ENCODE measurements at places on chromosomes 12 and 14.

DNA sequence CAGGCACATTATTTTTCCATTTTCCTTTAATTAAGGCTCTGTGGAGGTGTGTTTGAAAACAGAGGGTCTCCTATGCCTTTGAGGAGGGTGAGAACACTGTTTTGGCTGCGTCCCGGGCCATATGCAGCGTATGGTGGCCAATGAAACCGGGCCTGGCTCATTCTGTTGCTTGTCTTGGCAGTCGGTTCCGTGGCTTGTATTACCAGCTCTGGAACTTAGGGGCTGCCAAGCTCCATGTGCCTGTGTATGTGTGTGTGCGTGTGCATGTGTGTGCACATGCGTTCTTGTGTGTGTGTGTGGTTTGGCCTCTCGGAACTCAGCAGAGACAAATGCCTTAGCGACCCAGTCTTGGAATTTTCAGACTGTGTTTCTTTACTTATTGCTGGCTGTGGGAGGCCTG is 2.7 kb downstream of the JDP2 start:
- no peak for DNase-seq

- DNase-seq, result no peak
Measured at GRCh38 chr12:50041962-50042361, 15.4 kb upstream of the ASIC1 start.

- no peak for DNase-seq
Measured at GRCh38 chr12:64646318-64646717, 36.0 kb downstream of the RASSF3 start.

- DNase-seq, result no peak
Measured at GRCh38 chr14:65750906-65751305, 338.4 kb downstream of the FUT8 start.

DNA sequence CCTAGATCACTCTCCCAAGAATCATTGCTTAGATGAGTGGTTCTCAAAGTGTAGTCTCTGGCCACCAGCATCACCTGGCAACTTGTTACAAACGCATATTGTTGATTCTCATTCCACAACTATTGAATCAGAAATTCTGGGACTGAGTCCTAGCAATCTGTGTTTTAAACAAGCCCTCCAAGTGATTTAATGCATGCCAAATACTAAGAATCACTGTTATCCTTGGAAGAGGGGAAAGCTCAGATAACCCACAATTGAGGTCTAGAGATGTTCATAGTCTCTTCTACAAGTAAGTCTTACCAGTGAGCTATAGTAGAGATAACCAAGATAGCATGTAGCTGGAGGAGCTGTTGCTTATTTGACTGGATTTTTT is 666.6 kb downstream of the DIO2 start:
- DNase-seq, result no peak

DNA sequence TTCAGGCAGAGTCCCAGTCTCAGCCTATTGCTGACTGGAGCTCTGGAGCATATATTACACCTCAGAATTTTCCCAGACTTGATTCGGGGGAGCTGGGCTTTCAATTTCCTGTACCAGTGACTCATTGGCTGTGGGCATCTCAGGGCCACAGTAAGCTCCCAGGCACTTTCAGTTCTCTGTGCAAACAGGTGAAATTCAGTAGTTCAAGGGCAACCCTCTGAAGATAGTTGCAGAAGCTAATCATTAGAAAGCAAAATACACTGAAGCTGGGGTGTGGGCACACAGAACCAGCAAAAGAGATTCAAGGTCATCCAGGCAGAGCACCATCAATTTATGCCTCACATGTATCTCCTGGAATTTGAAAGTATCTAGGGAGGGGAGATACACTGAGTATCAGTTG is 8.1 kb upstream of the NIN start:
- DNase-seq, result no peak

GRCh38 chr12:85621041-85621440 is 215.2 kb downstream of the RASSF9 start:
- DNase-seq, result no peak

DNA sequence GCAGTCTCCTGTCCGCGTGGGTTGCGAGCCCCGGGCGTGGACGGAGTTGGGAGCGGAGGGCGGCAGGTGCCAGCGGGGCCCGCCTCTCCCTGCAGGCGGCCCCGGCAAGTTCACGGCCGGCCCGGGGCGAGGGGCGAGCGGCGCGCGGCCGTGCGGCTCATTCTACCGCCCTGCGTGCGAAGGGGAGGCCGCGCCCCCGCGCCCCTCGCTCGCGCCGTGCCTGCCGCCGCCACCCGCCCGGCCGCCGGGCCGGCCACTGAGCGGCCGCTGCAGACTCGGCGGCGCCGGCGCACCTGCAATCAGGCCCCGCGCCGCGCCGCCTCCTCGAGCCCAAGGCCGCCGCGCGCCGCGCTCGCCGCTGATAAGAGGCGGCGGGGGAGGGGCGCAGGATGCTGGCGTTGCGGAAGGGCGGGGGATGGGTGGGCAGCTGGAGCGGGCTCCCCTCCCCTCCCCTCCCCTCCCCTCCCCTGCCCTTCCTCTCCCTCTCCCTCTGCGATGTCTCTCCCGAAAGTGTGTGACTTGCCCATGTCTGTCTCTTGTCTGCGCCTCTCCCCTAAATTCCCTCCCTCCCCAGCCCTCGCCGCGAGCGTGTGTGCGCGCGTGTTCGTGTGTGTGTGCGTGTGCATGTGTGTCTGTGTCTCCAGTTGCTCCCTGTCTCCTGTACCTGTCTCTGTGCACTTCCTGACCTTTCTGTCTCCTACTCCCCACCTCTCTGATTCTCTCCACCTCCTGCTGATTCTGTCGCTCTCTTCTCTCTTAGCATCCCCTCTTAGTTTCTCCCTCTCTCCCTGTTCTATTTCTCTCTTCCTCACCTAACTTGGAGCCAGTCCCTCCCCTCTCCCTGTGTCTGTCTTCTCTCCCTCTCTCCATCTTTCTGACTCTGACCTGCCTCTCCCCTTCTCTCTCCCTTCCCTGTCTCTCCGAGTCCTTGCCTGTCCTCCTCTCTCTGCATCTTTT is 768.1 kb upstream of the TBX3 start:
- DNase-seq, result no peak

- no peak for DNase-seq
Measured at GRCh38 chr14:104749111-104749649, 3.8 kb upstream of the SIVA1 start.

GRCh38 chr14:51539571-51540037 is 112.1 kb upstream of the FRMD6 start:
- no peak for DNase-seq

DNA sequence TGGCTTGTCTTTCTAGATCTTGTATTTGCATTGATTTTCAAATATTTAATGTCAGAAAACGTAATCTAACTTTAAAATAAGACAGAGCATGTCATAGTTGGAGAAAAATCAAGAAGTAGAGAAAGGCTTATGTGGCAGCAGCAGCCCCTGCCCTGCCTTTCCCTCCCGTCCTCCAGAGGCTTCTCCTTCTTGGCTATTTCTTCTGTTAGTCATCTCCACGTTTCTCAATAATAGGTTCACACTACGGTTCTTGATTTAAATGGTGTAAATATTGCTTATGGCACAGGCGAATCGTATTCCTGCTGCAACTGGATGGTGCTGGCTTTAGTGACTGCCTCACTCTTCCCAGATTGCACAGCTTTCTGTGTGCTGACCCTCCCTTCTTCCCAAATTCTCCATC is 42.8 kb downstream of the SLC8B1 start:
- DNase-seq, result no peak

DNA sequence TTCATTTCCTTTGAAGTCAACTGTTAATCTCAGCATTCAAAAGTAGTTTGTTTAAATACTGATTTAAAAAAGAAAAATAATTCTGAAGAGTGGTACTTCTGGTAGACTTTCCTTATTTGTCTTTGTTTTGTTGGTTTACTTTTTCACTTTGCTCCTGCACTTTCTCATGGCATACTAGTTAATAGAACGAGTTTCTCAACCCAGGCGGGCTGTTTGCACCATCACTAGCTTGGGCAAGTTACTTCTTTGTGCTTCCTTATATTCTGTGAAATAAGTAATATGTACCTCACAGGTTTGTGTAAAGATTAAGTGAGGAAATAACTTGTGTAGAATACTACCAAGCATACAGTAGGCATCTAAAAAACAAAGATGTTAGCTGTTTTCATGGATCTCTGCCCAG is 45.5 kb downstream of the SLC38A6 start:
- DNase-seq, result no peak

GRCh38 chr12:119808441-119808840 is 68.7 kb downstream of the CIT start:
- DNase-seq, result no peak

GRCh38 chr12:40156021-40156764 is 50.3 kb upstream of the SLC2A13 start:
- no peak for DNase-seq

DNA sequence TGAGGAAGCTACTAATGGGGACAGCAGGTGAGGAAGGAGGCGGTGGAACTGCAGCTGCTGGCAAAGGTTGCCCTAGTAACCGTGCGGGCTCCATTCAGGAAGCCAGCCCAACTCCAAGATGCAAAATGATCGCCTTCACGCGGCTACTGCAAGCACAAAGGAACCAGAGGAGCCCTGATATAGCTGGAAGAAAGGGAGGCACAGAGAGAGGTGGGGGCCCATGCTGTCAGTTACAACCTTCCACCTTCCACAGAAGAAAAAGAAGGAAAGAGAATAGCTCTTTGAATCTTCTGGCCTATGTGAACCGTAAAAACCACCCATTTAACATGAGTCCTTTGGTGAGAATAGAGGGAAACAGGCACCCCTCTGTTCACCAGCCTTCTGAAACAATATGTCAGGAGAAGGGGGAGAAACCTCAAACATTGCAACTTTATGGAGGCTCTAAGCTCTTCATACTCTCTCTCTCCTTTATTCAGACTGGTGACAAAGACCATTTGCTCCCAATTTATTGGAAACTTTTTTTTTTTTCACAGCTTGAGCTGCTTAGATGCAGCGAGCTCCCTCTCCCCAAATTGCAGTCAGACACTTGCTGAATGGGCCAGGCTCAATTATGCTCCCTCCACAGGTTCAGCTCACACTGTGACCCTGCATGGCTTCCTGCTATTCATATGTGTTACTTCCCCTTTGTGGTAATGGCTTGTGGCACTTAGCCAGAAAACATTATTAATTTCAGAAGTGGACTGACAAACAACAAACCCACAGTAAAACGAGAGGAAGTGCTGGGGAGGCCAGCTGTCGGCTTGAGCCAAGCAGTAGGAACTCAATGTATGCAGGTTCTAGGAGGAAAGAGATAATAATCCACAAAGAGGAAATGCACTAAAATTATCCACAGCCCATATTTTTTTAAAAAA is 6.2 kb downstream of the DUSP6 start:
- DNase-seq, result peak; percentile 29

- no peak for DNase-seq
Measured at GRCh38 chr14:93133464-93133863, 17.7 kb upstream of the ITPK1 start.

DNA sequence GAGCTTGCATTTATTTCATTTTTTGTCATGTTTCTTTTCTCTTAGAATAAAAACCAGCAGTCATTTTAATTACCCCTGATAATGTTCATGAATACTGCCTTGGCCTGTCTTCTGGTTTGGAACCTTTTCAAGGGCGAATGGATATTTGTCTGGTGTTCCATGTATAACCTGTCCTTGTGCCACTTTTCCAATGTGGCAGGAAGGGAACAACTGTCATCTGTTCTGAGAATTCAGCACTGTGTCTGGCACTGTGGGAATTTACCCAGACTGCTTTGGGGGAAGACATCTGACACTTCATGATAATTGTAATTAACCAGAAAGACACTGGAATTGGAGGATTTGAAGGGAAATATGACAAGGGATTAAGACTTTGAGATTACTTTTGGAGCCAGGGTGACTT is 352.8 kb downstream of the APAF1 start:
- no peak for DNase-seq

DNA sequence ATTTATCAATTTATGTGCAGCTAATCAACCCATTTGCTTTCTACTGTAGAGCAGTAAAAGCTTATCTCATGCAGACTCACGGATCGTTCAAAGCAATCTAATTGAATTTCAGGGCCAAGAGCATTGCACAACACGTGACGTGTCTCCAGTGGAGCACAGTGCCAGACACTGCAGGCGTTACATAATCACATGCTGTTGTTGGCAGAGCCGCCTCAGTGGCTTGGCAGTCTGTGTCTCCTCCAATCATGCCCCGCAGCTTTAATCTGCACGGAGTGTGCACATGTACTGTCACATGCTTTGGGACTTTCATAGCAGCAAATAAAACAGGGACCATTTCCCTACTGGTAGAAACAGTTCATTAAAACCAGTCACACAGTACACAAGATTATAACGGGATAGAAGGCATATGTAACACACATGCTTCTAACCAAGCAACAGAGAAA is 309.3 kb downstream of the ITPR2 start:
- DNase-seq, result no peak

- no peak for DNase-seq
Measured at GRCh38 chr12:115255257-115255656, 571.3 kb upstream of the TBX3 start.

GRCh38 chr12:46788072-46788887 is 37.5 kb downstream of the SLC38A4 start:
- DNase-seq, result no peak

GRCh38 chr12:50297027-50297426 is 13.7 kb upstream of the LIMA1 start:
- no peak for DNase-seq

GRCh38 chr12:124561231-124561630 is 6.2 kb downstream of the NCOR2 start:
- no peak for DNase-seq

DNA sequence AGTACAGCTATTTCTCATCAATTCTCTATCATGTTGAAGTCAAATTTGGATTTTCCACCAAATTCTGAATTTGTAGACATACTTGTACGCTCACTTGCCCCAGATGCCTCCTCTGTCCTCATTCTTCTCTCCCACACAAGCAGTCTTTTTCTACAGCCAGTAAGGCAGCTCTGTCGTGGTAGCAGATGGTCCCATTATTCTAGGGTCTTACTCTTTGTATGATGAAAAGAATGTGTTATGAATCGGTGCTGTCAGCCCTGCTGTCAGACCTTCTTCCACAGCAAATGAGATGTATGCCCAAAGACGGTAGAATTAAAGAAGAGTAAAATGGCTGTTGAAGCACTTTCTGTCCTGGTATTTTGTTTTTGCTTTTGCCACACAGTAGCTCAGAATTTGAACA is 17.2 kb upstream of the PAPLN start:
- no peak for DNase-seq

GRCh38 chr12:46246021-46246700 is 22.7 kb downstream of the SLC38A1 start:
- no peak for DNase-seq

DNA sequence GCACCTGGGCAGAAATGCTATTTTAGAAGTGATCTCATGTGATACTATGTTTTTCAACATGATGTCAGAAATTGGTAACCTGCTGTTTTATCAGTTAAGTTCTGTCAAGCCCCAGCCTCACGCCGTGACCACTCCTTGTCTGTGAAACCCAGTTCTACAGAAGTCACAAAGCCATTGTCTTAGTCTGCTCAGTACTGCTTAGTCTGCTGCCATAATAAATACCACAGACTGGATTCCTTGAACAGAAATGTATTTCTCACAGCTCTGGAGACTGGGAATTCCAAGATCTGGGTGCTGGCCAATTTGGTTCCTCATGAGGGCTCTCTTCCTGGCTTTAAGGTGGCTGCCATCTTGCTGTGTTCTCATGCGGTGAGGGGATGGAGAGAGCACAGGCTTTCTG is 176.9 kb downstream of the PRKCH start:
- no peak for DNase-seq

GRCh38 chr14:81884382-81884781 is 350.7 kb upstream of the SEL1L start:
- no peak for DNase-seq

- no peak for DNase-seq
Measured at GRCh38 chr14:60651086-60651795, 2.0 kb upstream of the SIX1 start.
